ENCODE measurements at places on chromosomes 12 and 14.

- DNase-seq = no peak
These were observed 31.2 kb upstream of the FOS start for GRCh38 chr14:75247286-75247922.

DNA sequence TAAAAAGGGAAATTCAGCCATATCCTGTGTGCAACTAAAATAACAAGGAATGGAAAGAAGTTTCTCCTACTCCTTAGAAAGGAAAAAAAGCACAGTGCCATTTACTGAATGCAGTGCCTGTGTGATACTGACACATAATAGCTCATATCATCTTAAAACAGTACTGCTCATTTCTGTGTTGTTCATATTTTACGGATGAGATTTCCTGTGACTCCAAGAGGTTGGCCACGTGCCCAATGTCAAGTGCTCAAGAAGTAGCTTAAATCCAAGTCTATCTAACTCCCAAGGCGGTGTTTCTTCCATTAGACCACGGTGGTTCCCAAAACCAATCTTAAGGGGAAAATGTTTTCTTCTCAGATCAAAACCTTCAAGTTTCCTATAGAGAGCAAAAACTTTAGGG lies 20.0 kb downstream of the MAP3K9 start:
- DNase-seq = no peak

DNA sequence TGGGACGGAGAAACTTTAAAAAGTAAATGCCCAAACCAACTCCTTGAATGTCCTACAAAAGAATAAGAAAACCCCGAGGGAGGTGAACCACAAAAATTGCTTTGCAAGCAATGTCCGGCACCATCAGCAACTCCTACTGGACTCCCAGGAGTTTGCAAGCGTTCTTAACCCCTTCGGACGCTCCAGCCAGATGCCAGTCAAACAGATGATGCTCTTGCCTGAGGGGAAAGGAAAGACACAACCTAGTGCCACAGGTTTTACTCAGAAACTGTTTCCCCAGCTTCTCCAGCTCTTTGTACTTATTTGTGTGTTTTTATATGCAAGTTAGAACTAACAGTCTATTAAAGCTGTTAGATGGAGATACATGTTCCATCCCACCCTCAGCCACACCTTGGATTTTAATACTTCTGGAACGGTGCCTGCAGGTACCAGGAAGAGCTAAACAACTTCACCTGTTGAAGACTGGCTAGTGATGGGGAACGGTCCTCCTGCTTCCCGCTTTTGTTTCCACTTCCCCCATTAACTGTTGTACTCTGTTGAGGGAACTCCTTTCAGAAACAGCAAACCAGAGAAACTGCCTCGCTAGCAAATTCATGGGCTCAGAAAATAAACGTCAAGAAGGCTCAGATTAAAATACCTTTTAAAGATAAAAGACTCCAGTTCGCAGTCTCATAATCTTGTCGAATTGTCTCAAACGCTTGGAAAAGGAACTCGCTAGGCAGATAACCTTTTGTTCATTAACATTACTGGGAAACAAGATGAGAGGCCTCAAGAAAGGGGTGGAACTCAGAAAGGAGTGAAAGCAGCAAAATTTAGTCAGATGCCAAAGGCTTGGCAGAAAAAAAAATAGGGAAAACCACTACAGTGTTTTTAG lies 1.1 kb upstream of the FERMT2 start:
- DNase-seq = peak; percentile 69

- DNase-seq = no peak
These were observed 57.7 kb upstream of the CSRP2 start for GRCh38 chr12:76936275-76937193.

DNA sequence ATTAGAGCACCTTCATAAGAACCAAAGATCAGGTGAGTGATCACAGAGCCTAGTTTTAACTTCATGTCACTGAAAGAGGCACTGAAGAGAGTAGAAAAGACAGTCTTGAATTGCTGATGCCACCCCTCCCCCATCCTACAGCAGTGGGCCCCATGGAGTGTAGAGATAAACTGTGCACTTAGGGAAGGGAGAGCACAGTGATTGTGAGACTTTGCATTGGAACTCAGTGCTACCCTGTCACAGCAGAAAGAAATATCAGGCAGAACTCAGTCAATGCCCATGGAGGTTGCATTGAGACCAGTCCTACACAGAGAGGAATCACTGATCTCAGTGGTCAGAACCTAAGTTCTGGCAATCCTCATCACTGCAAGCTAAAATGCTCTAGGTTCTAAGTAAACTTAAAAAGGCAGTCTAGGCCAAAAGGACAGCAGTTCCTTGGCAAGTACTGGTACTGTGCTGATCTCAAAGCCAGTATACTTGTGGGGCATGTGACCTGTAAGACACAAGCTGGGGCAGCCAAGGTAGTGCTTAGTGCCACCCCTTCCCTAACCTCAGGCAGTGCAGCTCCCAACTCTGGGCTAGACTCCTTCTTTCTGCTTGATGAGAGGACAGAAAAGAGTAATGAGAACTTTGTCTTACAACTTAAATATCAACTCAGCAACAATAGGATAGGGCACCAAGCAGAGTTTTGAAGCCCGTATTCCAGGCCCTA lies 94.1 kb downstream of the FSCB start:
- DNase-seq = no peak

DNA sequence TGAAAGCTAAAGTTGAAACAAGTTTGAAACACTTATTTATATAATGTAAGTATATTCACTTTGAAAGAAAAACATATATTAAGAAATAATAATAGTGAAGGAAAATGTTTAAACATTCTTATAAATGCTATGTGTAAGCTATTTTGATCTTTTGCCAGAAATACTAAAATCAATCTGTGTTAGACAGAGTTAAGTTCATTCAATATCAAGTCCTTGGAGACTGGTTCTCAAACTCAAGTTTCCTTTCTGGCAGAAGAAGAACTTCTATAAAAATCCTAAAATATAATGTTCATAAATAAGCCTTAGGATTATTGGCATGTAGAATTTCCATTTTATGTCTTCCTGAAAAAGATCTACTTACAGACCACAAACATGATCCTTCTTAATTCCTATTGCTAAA lies 45.3 kb downstream of the TAOK3 start:
- no peak for DNase-seq

Data from Ammon's horn (tissue), 1 donor.